ENCODE measurements at places on chromosomes 4 and X. TPM values are rescaled to one million over a fixed set of nuclear protein-coding genes. Genes with fewer than 3 reads are reported as not detected.
A peak's percentile ranks its signal among the peaks of the same experiment; 100 is the strongest.

DNA sequence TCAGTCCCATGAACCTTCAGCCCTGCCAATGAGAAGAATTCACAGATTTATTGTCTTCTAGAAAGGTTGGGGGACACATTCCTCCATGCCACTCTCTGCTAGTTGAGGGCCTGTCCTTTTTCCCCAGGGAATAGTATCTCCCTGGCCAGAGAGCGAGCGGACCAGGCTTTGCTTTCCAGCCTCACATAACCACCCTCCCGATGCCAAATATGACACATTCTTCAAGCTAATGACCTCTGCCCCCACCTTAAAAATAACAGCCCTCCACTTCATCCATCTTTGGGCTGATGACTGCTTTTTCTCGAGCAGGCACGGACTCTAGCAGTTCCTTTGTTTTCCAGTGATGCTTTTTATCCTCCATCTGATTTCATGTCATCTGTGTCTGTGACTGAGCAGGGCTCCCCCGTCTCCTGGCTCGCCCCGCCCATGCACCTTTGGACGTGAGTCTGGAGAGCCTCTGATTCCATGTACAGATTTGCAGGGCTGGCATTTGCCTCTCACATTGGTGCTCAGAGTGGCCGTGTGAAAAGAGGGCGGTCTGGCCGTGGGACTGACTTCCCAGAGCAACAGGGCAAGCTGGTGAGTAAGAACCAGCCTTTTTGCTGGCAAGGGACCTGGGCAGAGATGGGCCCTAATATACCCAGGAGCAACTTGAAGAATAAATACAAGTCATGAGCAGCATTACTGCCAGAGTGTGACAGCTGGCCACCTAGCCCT lies 279.8 kb downstream of the BCOR start:
- peaks cover 14% of the 10 kb centered on the region for H3K4me1 ChIP-seq
- H3K4me3 ChIP-seq = no peak overlapping the region
- DNase-seq = peak; percentile 34
- peaks cover 18% of the 10 kb centered on the region for H3K27me3 ChIP-seq

GRCh38 chrX:120207009-120207605 lies 43.5 kb upstream of the ZBTB33 start:
- H3K36me3 ChIP-seq = no peaks in the 10 kb centered on the region
- H3K27ac ChIP-seq = no peak overlapping the region
- DNase-seq = no peak
- no peaks in the 10 kb centered on the region for H3K27me3 ChIP-seq
- no peaks in the 10 kb centered on the region for H3K4me1 ChIP-seq

GRCh38 chr4:79395841-79396240 lies 12.2 kb downstream of the GK2 start:
- DNase-seq = no peak
- H3K4me1 ChIP-seq = no peaks in the 10 kb centered on the region

DNA sequence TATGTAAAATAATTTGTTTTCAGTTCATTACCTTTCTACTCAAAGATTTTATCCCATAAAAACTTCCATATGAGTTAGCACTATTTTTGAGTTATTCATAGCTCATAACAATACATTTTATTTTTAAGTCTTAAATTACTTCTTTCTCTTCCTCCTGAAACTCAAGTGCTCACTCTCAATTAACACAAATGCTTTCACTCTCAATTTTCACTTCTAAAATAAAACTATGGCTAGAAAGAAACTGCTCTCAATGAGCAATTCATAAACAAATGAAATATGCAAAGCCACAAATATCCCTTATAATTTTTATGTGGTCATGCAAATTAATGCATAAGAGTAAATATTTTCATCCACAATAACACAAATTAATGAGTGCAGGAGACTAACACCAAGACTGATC lies 38.8 kb downstream of the MAML3 start:
- H3K27ac ChIP-seq = no peak overlapping the region
- no peak for DNase-seq
- H3K27me3 ChIP-seq = no peaks in the 10 kb centered on the region
- H3K36me3 ChIP-seq = no peaks in the 10 kb centered on the region
- H3K4me3 ChIP-seq = no peak overlapping the region

DNA sequence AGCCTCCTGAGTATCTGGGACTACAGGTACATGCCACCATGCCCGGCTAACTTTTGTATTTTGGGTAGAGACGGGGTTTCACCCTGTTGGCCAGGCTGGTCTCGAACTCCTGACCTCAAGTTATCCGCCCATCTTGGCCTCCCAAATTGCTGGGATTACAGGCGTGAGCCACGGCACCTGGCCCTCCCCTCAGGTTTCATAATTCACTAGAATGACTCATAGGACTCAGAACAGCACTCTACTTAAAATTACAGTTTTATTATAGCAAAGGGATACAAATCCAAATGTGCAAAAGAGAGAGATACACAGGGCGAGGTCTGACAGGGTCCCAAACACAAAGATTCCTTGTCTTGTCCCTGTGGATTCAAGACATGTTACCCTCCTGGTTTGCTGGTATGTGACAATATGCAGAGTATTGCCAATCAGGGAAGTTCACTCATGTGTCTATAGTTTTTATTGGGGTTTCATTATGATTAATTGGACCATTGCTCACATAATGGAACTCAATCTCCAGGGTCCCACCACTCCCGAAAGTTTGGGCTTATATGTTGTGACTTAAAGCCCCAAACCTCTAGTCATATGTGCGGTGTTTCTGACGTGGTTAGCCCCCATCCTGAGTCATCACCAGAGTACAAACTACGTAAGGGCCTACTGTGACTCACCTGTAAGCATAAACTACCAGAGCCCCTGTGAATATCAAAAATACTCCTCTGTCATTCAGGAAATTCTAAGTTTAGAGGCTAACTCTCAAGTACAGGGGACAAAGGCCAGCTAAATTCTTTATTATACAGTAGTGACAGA lies 5.2 kb downstream of the YIPF6 start:
- H3K27me3 ChIP-seq = no peaks in the 10 kb centered on the region
- H3K36me3 ChIP-seq = peaks cover 14% of the 10 kb centered on the region
- no peak overlapping the region for H3K4me3 ChIP-seq
- H3K27ac ChIP-seq = no peak overlapping the region

DNA sequence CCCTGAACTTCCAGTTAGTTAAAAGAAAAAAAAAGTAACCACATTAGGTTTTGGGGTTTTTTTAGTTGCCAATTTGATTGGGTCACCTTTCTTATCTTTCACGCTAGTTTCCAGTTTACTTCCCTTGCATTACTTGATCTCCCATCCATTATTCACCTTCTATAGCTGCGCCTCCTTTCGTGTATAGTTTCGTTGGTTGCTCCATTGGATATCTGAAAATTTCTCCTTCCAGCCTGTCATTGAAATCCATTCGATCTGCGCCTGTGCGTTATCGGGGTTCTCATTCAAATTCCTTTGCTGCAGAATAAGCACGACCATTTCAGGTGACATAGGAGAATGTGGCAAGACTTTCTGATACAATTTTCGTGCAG lies 764 bp downstream of the TRAPPC11 start:
- H3K27me3 ChIP-seq = no peaks in the 10 kb centered on the region
- H3K27ac ChIP-seq = peak overlapping the region; percentile 92
- no peaks in the 10 kb centered on the region for H3K36me3 ChIP-seq
- DNase-seq = no peak

Gene GDPD2
- 95.5 TPM for total RNA-seq

Gene THOC2
- total RNA-seq = 90.9 TPM

Gene C4orf54
- 0.51 TPM for total RNA-seq

Gene TREX2
- total RNA-seq = 3.7 TPM

DNA sequence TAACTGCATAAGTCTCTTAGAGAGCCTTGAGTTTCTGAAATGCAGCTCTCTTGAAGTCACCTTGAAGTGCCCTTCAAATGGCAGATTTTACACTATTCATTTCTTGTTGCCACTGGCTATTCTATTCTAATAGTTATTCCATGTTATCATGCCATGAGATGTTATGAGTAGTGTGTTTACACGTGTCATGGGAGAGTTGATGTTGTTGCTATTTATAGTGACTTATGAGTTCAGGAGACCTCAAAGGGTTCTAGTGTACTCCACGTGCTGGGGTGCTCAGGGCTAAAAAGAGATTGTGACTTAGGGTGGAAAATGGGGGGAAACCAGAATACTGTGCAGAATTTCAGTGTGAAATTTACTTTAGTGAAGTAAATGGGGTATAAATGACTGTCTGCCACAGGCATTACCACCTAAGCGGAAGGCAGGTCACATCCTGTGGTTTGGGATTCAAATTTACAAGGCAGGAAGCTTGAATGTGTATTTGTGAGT lies 77.1 kb upstream of the SLC4A4 start:
- no peak overlapping the region for H3K27ac ChIP-seq
- no peaks in the 10 kb centered on the region for H3K36me3 ChIP-seq
- no peaks in the 10 kb centered on the region for H3K27me3 ChIP-seq
- DNase-seq = no peak

DNA sequence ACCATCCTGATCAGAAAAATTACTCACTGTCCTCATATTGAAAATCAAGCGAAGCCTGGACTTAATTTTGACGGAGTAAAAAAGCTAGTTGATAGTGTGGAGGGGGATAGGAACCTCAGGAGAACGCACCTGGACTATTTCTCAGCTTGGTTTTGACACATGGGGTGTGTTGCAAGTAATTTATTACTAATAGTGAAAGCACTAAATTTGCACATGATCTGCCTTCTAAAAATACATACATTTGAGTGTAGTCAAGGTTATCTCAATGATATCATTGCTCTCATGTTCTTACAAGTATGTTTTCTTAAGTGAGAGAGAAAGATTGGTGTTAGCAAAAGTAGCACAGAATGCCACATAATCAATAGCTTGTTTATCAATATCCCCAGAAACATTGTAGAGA lies 29.5 kb downstream of the LRIT3 start:
- H3K4me1 ChIP-seq = no peaks in the 10 kb centered on the region
- H3K4me3 ChIP-seq = no peak overlapping the region
- no peaks in the 10 kb centered on the region for H3K36me3 ChIP-seq
- no peak for DNase-seq

DNA sequence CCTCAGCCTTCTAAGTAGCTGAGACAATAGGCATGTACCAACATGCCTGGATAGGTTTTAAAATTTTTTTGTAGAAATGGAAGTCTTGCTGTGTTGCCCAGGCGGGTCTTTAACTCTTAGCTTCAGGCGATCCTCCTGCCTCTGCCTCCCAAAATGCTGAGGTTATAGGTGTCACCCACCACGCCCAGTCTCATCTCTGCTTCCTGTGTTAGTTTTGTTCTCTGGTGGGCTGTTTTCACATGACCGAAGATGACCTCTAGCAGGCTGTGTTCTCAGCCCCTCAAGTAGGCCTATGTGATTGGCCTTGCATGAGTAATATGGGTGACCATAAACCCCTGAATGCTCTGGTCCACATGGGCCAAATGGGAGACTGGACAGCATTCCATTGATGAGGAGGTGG lies 56.8 kb upstream of the MSANTD1 start:
- H3K4me3 ChIP-seq = no peak overlapping the region
- H3K36me3 ChIP-seq = peaks cover 50% of the 10 kb centered on the region
- peaks cover 51% of the 10 kb centered on the region for H3K4me1 ChIP-seq

- H3K4me1 ChIP-seq = peaks cover 26% of the 10 kb centered on the region
- DNase-seq = peak; percentile 67
- H3K27ac ChIP-seq = no peak overlapping the region
- no peaks in the 10 kb centered on the region for H3K36me3 ChIP-seq
- H3K4me3 ChIP-seq = no peak overlapping the region
Observed at GRCh38 chr4:1575418-1576303, 108.5 kb downstream of the FAM53A start.

GRCh38 chr4:138185859-138186645 lies 56.1 kb downstream of the SLC7A11 start:
- H3K27me3 ChIP-seq = no peaks in the 10 kb centered on the region
- H3K4me1 ChIP-seq = no peaks in the 10 kb centered on the region
- no peak overlapping the region for H3K27ac ChIP-seq
- no peaks in the 10 kb centered on the region for H3K36me3 ChIP-seq
- no peak for DNase-seq

DNA sequence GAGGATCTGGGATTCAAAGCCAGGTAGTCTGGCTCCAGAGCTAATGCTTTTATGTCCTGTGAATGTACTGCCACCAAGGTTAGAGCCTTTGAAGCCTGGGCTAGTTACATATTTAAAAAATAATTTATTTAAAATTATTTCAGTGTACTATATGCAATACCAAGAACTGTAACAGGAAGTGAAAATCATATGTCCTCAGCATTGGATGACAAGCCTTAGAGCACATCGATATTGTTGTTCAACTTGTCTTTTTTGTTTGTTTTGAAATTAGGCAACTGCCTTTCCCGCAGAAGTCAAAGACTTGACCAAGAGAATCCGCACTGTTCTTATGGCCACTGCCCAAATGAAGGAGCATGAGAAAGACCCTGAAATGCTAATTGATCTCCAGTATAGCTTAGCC lies 73.1 kb upstream of the IL13RA1 start:
- no peak overlapping the region for H3K4me3 ChIP-seq
- peaks cover 12% of the 10 kb centered on the region for H3K36me3 ChIP-seq
- H3K4me1 ChIP-seq = no peaks in the 10 kb centered on the region

DNA sequence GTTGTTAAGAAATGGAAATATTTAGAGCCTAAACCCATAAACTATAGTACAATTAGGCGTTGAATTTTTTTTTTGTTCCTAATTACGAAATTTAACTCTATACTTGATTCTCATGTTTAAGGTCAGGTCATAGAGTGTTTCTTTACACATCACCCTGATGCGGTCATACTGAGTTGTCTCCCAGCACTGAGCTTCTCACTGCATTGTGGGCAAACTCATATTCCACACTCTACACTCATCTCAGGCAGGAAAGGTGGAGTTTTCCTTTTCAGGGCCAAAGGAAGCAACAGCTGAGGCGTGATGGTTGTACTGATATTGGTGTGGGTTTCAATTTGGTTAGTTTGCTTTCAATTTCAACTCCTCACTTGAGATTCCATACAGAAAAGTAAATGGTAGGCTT lies 75.4 kb downstream of the FAT4 start:
- H3K27me3 ChIP-seq = no peaks in the 10 kb centered on the region
- no peaks in the 10 kb centered on the region for H3K36me3 ChIP-seq
- no peaks in the 10 kb centered on the region for H3K4me1 ChIP-seq
- H3K27ac ChIP-seq = peak overlapping the region; percentile 67

Gene ZXDA
- 12.1 TPM for total RNA-seq

DNA sequence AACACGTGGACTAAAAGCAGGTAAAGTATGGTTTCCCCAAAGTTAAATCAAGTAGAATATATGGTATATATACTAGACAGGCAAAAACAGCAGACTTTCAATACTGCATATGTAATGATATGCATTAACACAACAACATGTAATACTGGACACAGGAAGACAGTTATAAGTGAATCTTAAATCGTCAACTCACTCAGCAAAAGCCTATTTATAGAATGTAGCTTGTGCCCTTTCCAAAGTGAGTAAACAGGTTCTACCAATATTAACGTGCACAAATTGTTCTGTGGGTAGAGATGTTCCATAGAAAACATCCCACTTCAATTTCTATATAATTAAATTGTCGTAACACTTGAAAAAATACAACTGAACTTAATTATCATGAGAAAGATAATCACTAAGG lies 30.6 kb downstream of the FAM241A start:
- no peaks in the 10 kb centered on the region for H3K4me1 ChIP-seq
- no peaks in the 10 kb centered on the region for H3K27me3 ChIP-seq
- DNase-seq = no peak
- no peak overlapping the region for H3K27ac ChIP-seq
- H3K36me3 ChIP-seq = no peaks in the 10 kb centered on the region

DNA sequence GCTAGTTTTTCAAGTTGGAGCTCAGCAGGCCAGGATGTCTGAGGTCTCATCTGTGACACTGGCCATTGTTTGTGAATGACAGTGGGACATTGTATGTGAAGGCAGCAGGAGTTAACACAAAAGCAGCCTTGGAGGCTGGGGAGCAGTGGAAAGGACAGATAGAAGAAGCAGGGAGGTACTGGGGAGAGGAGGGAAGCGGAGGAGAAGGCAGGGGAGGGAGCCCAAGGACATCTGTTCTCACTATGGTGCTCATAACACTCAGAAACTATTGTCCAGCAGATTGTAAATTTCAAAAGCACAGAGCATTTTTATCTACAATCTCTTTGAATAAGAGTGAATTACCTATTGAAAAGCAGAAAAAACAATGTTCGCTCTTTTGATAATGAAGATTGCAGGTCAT lies 253.6 kb upstream of the DIPK2B start:
- H3K4me3 ChIP-seq = no peak overlapping the region
- no peaks in the 10 kb centered on the region for H3K4me1 ChIP-seq
- no peak for DNase-seq
- H3K27me3 ChIP-seq = no peaks in the 10 kb centered on the region

Measured in spleen (tissue), 13 donors.